ENCODE measurements at places on chromosomes 11 and 22.
A peak's percentile ranks its signal among the peaks of the same experiment; 100 is the strongest.

DNA sequence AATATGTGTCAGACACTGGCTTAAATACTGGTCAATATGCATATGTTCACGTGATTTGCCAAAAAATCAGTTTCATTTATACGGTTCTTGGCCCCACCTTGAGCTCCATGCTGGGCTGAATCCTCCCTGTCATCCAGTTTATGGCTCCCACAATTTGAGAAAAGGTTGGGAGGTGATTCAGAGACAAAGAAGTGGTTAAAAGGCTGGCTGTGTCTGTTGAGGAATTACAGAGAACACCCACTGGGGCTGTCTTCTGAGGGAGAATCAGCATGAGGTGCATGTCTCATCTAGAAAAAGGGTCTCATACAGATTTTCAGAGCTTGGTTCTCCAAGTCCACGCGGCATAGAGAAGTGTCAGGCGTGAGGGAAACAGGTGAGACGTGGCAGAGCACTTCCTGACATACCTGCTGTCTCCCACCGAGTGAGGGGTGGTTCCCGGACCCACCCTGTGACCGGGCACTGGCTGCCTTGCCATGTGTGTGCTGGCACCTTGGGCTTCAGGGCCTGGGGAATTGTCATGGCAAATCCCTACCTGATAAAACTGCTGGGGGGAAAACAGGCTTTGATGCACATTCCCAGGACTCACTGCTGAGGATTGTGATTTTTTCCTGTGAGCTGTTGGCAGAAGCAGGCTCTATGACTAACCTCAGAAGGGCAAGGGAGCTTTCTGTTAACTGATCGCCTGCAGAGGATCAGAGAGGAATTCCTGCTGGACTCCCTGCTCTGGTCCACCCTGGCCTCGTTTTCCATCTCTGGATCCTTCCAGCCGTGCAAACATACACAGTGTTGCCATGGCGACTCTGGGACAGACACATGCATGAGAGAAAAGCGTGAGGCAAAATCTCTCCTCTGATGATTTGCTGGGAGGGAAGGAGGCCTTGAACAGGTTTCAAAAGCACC is 223.6 kb downstream of the ADAMTS15 start:
- DNase-seq, result no peak

- no peak for DNase-seq
These were observed 6.3 kb downstream of the GLB1L2 start for GRCh38 chr11:134338068-134338467.

GRCh38 chr22:46043339-46043738 is 66.4 kb upstream of the WNT7B start:
- no peak for DNase-seq

DNA sequence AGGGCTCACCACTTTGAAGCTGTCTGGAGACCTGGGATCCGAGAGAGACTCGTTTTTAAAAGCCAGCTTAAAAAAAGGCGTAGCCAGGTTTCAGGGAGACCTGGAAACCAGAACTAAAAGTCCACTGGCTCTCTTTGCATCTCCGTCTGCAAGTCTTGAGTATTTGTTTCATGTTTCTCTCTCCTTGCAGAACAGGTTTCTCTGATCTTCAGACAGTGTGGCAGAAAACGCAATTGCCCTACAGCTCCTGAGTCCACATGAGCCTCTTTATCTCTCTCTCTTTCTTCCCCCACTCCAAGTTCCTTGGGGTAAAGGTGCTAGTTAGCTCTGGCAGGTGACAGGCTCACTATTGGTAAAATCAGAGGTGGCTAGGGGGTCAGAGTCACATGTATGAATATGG is 67.0 kb upstream of the AMPD3 start:
- DNase-seq, result no peak

GRCh38 chr11:26649884-26650283 is 72.0 kb downstream of the SLC5A12 start:
- peak; percentile 23 for DNase-seq

DNA sequence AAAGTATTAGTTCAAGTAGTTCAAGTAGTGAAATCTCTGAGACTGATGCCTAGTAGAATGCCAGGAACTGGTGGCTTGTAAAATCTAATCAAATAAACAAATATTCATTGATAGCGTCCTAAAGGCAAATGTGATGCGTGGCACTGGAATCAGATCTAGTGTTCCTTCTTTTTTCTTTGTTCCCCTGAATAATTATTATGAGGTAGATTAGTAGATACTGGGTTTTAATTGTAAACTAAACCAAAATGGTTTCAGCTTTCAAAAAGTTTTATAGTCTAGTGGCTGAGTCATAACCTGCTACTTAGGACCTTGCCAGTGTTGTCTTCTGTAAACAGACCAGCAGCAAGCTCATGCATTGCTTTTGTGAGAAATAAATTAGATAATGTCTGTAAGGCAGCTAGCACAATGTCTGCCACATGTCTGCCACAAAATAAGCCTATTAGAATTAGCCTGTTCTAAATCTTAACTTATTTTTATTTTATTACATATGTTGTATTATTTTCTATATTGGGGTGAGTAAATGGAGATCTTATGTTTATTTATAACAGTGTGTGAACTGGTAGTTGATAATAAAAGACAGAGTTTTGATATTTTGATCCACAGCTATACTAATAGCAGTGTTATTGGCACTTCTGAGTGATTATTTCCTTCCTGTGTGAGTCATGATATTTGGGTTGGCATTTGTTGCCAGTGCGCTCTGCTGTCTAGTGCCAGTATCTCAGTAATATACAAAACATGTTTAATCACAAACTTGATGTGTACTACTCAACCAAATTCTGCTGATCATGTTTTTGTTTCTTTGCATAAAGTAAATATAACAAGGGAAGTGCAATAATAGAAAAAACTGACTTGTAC is 135.7 kb downstream of the TMEM135 start:
- no peak for DNase-seq

- DNase-seq, result no peak
These were observed 26.2 kb downstream of the MTMR2 start for GRCh38 chr11:95897731-95898130.

DNA sequence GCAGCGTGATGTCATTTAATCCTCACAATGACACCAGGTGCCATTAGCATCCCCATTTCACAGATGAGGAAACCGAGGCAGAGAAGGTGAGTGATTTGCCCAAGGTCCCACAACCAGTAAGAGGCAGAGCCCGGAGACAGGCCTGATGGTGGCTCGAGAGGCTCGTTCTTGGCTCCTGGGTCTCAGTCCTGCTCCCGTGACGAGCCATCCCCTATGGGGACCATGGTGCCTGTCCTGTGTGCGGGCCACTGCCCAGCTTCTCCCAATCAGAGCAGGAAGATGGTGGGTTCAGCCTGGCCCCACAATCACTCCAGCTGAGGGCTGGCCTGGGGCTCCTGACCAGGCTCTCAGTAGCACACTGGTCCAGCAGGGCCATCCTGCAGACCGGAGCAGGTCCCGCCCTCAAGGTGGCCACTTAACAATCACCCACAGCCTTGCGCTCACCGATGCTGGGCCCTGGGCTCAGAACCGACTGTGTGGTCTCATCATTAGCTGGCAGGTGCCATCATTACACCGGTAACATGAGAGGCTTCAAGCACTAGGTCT is 3.6 kb downstream of the ALDH3B1 start:
- DNase-seq, result no peak

GRCh38 chr22:39244496-39245129 is at the start of gene PDGFB:
PDGFB (minus strand) TSS chr22:39244982; CDS start chr22:39243963, 1,019 bp downstream.
- DNase-seq, result no peak

- DNase-seq, result no peak
These were observed 5.8 kb downstream of the SLC1A2 start for GRCh38 chr11:35413598-35413997.

GRCh38 chr22:17703811-17704210 is 65.3 kb downstream of the BCL2L13 start:
- DNase-seq, result no peak

GRCh38 chr22:38305471-38306448 is 11.5 kb downstream of the CSNK1E start:
- DNase-seq, result peak; percentile 40
